HepG2 (cell line): ENCODE measurements at places on chromosomes 7 and 10. TPM values are rescaled to one million over a fixed set of nuclear protein-coding genes. Genes with fewer than 3 reads are reported as not detected.

PRRT4 gene
- not detected in 2 replicates for total RNA-seq

NUTM2E gene
- 0.07 TPM in 1 of 2 replicates, not detected in the other for total RNA-seq

GRCh38 chr7:140625908-140626868 lies 14.4 kb downstream of the DENND2A start:
- H3K36me3 ChIP-seq = no peaks in the 10 kb centered on the region
- no peak overlapping the region for H3K4me3 ChIP-seq
- peaks cover 23% of the 10 kb centered on the region for H3K4me1 ChIP-seq
- no peak overlapping the region for H3K27ac ChIP-seq
- no peak for DNase-seq
- H3K27me3 ChIP-seq = peaks cover 1% of the 10 kb centered on the region; the same call in 1 of the 2 replicates

- no peaks in the 10 kb centered on the region for H3K36me3 ChIP-seq
- peak overlapping the region; percentile 68 for H3K4me3 ChIP-seq
- peaks cover 54% of the 10 kb centered on the region for H3K4me1 ChIP-seq
- H3K27ac ChIP-seq = peak overlapping the region; percentile 87
- no peaks in the 10 kb centered on the region for H3K27me3 ChIP-seq
Observed at GRCh38 chr7:5557920-5558401, 134.3 kb upstream of the TNRC18 start.

DNA sequence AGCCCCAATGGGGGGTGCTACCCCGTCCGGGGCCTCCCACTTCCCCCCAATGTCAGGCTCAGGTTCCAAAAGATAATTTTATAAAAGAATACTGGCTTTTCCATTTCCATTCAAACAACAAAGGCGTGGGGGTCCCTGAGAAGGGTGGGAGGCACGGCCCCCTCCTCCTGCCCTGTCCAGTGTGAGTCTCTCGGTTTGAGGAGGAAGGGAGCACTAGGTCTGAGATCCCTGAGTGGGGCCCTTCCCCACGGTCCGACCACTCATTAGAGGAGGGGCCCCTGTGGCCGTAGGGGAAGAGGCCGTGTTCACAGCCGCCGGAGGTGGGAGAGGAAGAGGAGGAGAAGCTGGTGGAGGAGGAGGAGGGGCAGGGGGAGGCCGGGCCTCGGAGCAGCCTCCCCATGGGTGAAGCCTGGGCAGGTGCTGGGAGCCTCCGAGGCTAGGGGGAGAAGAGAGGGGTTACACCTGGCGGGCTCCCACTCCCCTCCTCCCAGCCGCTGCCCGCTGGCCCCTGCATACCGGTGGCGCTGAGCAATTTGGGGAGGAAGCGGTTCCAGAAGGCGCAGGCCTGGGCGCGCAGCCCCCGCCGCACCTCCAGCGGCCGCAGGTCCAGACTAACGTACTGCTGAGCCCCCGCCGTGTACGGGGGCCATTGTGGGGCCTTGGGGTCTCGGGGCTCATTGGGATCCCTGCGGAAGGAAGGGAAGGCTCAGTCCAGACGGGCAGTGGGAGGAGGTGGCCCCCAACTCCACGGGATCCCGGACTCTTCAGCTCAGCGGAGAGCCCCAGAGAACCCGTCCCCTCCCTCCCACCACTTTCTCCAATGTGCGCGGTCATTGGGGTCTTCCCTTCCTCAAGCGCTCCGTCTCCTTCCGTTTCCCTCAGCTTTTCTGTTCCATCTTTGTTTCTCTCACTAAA lies 1.4 kb upstream of the UFSP1 start:
- H3K27ac ChIP-seq = no peak overlapping the region
- no peak for DNase-seq
- H3K4me3 ChIP-seq = peak overlapping the region; percentile 75
- H3K36me3 ChIP-seq = peaks cover 28% of the 10 kb centered on the region
- peaks cover 59% of the 10 kb centered on the region for H3K4me1 ChIP-seq

GRCh38 chr10:126661356-126661755 lies 9.1 kb downstream of the C10orf90 start:
- no peak for DNase-seq
- no peaks in the 10 kb centered on the region for H3K4me1 ChIP-seq

- DNase-seq = no peak
- H3K4me3 ChIP-seq = no peak overlapping the region
- H3K27ac ChIP-seq = no peak overlapping the region
- H3K4me1 ChIP-seq = peaks cover 38% of the 10 kb centered on the region
- H3K27me3 ChIP-seq = no peaks in the 10 kb centered on the region
Observed at GRCh38 chr10:17663450-17663849, 19.5 kb downstream of the STAM start.
